ENCODE measurements at places on chromosomes 4 and X. TPM values are rescaled to one million over a fixed set of nuclear protein-coding genes. Genes with fewer than 3 reads are reported as not detected.

- no peak overlapping the region for H3K4me3 ChIP-seq
- peaks cover 21% of the 10 kb centered on the region for H3K27me3 ChIP-seq
- H3K36me3 ChIP-seq = no peaks in the 10 kb centered on the region
- H3K27ac ChIP-seq = no peak overlapping the region
- ATAC-seq = no peak
Measured at GRCh38 chr4:6330384-6330767, 60.7 kb downstream of the WFS1 start.

- ATAC-seq = no peak
- no peak overlapping the region for H3K27ac ChIP-seq
- H3K4me1 ChIP-seq = no peaks in the 10 kb centered on the region
- no peaks in the 10 kb centered on the region for H3K27me3 ChIP-seq
- no peak overlapping the region for H3K4me3 ChIP-seq
Measured at GRCh38 chr4:1668488-1668840, 15.6 kb downstream of the FAM53A start.

DNA sequence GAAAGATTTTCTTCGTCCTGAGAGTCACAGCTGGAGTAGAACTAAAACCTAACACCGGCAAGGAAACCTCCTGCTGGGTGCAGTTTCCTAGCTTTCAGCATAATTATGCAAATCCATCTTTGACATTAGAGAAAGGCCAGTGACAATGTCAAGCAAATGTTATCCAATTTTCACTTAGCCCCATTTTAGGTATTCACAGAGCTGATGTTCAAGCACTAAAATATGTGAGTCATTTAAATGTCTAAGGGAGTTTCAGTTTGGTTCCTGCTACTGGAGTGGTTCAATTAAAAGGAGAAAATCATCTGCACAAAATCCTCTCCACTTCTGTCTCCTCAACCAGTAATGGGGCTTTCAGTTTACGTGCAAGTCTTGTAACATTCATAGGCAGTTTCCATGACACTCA, 37.1 kb upstream of the AMOT start:
- no peak overlapping the region for H3K27ac ChIP-seq
- no peaks in the 10 kb centered on the region for H3K4me1 ChIP-seq
- no peak overlapping the region for H3K4me3 ChIP-seq
- H3K36me3 ChIP-seq = no peaks in the 10 kb centered on the region
- ATAC-seq = no peak

GRCh38 chr4:138005486-138005885, 236.7 kb downstream of the SLC7A11 start:
- H3K4me3 ChIP-seq = no peak overlapping the region
- H3K36me3 ChIP-seq = no peaks in the 10 kb centered on the region
- H3K4me1 ChIP-seq = no peaks in the 10 kb centered on the region

DNA sequence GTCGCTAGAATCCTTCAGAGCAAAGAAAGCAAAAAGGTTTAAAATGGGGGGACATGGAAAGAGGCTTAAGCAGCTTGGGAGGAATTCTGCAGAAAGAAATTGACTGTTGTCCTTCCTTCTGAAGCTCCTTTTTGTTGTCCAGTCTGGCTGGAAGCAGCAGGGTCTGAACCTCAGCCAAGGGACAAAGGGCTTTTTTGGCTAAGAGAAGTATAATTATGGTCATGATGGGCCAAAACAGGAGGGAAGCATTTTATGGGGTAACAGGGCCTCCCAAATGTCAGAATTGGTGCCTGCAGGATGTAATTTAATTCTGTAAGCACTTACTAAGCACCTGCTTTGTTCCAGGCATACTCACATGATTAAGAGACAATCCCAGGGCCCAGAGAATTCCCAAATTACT, 74.2 kb upstream of the CPEB2 start:
- peaks cover 12% of the 10 kb centered on the region for H3K27me3 ChIP-seq
- H3K4me1 ChIP-seq = no peaks in the 10 kb centered on the region
- ATAC-seq = no peak
- H3K4me3 ChIP-seq = no peak overlapping the region

DNA sequence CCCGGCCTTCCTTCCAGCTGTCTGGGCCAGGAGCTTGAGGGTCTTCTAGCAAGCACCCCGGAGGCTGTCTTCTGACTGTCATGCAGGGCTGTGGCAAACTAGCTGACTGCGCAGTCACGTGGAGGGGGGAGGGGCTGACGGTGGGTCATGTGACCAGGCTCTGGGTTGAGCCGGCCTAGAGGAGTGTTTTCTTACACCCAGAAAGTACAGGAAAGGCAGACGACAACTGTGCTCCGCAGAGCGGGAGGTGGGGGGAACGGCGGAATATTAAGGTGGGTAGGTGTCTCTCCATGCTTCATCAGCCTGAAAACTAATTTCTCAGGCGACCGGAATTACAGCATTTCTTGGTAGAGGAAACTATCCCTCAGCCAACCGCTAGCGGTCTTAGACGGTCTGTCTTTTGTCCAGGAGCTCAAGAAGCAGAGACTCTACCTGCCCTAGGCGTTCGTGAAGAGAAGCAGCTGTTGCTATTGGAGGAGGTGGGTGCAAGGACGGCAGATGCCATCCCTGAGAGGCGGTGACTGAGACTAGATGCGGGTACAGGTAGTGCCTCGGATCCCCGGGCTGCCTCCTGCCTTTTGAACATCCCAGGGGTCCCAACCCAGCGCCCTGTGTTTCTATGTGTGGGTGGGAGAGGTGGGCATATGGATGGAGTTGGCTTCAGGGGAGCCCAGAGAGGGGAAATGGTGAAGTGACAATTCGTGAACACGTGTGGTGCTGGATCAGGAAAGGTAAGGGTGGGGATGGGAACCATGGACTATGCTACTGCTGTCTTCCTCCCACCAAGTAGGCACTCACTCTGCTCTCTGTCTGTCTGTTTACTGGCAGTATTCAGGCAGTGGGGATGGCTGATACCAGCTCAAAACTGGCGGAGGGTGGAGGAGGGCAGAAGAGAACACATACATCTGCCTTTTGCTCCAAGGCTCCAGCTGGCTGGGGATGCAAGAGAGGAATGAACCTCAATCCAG, 8.8 kb downstream of the GPRASP1 start:
- H3K36me3 ChIP-seq = peaks cover under 1% of the 10 kb centered on the region

GRCh38 chr4:28247805-28248204, 1387.2 kb downstream of the STIM2 start:
- no peak for ATAC-seq
- no peaks in the 10 kb centered on the region for H3K36me3 ChIP-seq
- H3K27ac ChIP-seq = no peak overlapping the region
- no peak overlapping the region for H3K4me3 ChIP-seq

DNA sequence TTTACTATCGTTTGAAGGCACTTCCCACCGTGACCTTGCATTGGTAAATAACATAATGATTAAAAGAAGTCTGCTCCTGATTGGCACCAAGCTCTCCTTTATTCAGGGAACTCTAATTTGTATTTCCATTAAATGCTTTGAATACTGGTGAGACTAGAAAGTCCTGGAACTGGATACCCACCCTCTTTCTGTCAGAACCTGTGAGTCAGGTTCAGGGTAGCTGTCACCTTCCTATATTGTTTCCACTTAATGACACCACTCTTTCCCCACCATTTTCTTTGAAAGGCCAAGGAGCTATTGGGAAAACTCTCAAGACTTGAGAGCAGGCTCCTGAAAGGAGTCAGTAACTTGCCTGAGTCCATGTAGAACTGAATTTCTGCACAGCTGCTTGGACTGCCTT, 55.9 kb upstream of the RASSF6 start:
- no peak overlapping the region for H3K4me3 ChIP-seq
- H3K36me3 ChIP-seq = no peaks in the 10 kb centered on the region
- ATAC-seq = no peak
- peaks cover 3% of the 10 kb centered on the region for H3K27me3 ChIP-seq
- H3K27ac ChIP-seq = no peak overlapping the region

DNA sequence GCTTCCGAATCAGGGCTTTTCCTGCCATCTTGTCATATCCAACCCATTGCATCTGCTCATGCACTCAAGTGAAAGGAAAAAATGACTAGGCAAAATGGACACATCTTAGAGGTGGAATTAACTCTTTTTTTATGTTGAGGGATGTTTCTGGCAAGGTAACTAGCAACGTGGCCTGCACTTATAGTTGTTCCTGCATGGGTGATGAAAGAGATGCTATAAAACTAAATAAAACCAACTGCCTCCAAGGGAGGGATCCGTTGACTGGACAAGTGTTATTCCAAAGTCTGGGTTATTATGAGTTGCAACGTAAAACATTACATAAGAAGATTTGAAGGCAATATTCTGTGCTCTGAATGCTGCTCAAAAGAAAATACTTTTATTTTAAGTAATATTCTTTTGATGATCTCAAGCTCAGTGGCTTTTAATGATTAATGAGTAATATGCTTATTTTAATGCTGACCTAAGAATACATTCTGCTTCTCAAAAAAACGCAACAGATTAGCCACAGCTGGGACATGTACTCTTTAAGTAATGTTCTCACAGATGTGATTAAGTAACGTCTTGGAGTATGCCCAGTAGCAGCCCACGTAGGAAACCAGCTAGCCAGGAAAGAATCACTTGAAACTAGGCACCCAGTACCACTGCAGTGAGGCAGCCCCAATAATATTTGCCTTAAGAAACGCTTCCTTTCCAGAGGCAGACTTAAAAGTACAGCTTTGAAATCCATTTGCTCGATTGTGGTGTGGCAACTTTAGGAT, 27.4 kb downstream of the KLF3 start:
- H3K27me3 ChIP-seq = no peaks in the 10 kb centered on the region
- H3K4me3 ChIP-seq = no peak overlapping the region
- peaks cover 16% of the 10 kb centered on the region for H3K4me1 ChIP-seq

DNA sequence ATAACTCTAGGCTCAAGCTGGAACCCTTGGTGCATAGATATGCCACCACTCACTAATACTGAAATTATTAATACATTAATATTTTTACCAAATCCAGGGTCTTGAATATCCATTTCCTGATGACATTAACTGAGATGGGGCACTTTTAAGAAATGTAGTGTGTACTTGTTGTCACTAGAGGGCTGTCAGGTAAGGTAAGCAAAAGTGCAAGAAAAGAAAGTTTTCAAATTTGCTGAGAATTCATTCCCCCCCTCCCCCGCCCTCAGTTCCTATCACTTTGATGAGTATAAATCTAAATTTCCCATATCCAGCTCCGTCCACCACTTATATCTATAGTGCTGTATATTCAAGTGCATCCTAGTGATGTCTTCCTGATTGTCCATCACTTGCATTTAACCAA, 20.5 kb upstream of the WDR44 start:
- no peaks in the 10 kb centered on the region for H3K27me3 ChIP-seq
- no peak for ATAC-seq
- no peaks in the 10 kb centered on the region for H3K4me1 ChIP-seq
- H3K27ac ChIP-seq = no peak overlapping the region

- no peak overlapping the region for H3K27ac ChIP-seq
- no peaks in the 10 kb centered on the region for H3K4me1 ChIP-seq
- no peaks in the 10 kb centered on the region for H3K27me3 ChIP-seq
- no peak overlapping the region for H3K4me3 ChIP-seq
- ATAC-seq = no peak
Measured at GRCh38 chrX:120999413-120999812, 13.9 kb upstream of the CT47A1 start.

DNA sequence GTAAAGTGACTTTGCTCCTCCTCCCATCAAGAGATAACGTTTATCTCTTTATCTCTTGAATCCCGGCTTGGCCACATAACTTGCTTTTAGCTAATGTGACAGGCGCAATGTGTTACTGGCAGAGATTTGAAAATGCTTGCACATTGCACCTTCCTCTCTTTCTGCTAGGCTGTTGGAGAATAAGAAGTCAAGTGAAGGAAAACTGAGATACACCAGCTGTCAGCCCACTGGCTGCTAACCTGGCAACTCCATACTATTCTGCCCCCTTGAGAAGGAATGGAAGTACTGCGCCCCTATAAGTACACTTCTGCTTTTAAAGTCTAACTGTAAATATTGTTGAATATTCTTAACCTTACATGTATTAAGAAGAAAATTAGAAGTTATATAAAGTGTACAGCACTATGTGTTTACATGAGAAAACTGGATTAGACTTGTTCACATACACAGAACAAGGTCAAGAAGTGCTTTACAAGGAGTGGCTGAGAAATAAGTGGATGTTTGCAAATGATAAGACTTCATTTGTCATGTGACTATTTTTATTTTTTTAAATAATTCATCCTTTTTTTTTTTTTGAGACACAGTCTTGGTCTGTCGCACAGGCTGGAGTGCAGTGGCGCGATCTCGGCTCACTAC, 424.5 kb upstream of the CTSO start:
- H3K27me3 ChIP-seq = no peaks in the 10 kb centered on the region
- H3K36me3 ChIP-seq = no peaks in the 10 kb centered on the region
- no peaks in the 10 kb centered on the region for H3K4me1 ChIP-seq
- no peak for ATAC-seq
- no peak overlapping the region for H3K27ac ChIP-seq
- H3K4me3 ChIP-seq = no peak overlapping the region

DNA sequence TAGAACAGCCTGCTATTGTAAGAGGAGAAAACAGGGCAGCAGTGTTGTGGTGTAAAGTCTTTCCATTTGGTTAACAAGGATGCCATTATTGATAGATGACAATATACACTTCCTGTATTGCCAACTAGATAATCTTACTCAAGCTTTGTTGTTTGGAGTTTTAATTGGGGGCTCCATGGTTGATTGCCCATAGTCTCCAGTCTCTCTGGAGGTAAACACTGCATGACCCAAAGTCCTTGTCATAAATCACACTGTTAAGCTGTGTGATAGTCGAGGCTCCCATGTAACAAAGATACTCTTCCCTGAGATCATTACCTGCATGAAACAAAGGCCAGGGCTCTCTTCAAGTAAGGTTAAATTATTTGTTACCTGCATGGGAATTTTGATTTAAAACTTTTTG, 394.6 kb downstream of the C4orf33 start:
- no peak overlapping the region for H3K4me3 ChIP-seq
- peaks cover 7% of the 10 kb centered on the region for H3K27me3 ChIP-seq
- H3K36me3 ChIP-seq = no peaks in the 10 kb centered on the region
- no peak for ATAC-seq
- H3K4me1 ChIP-seq = no peaks in the 10 kb centered on the region
- H3K27ac ChIP-seq = no peak overlapping the region

WAS gene
- total RNA-seq = 96.8 TPM

RHOXF2 gene
- total RNA-seq = not detected

GPRASP2 gene
- 0.17 TPM for total RNA-seq

TRIM2 gene
- total RNA-seq = 1.6 TPM

ACE2 gene
- not detected for total RNA-seq

SFRP2 gene
- not detected for total RNA-seq
